Stimulated activated naive CD4-positive, alpha-beta T cell treated with Interleukin-2 at 50 U/mL for 16 hours (primary cell): ENCODE measurements at places on chromosomes 7 and 10.

GRCh38 chr7:148962440-148962822 is 65.9 kb downstream of the PDIA4 start:
- DNase-seq = no peak

DNA sequence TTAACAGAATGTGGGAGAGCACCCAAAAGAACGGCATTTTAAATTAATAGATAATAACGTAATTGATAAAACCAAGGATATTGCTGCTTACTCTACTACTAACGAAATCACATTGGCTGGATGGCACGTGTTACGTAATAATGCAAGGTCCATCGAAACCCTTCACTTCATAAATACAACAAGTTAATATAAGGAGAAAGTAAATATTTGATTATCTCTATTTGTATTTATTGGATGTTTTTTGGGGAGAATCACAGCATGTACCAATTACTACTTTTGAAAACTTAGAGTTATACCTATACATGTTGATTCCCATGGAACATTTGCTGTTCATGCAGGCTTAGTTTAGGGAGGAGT is 1.6 kb downstream of the PRKG1 start:
- DNase-seq = no peak

GRCh38 chr7:100640517-100641440 is 573 bp downstream of the TFR2 start:
- DNase-seq = no peak

DNA sequence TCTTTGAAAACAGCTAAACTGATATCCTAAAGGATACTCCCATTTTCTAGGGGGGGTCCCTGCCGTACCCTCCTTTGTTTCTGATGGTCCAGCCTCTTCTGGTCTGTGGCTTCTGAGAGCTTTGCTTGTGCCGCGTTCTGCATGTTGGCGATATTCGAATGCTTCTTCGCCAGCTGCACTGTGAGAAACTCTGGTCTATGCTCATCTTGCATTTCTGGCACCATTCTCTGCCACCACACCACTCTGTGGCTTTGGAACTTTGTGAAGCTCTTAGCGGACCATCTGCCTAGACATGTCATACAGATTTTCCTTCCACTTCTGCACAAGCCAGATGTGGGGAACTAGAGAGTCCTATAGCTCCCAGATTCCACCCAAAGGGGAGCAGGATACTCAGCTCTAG is 197.2 kb downstream of the REEP3 start:
- DNase-seq = no peak

DNA sequence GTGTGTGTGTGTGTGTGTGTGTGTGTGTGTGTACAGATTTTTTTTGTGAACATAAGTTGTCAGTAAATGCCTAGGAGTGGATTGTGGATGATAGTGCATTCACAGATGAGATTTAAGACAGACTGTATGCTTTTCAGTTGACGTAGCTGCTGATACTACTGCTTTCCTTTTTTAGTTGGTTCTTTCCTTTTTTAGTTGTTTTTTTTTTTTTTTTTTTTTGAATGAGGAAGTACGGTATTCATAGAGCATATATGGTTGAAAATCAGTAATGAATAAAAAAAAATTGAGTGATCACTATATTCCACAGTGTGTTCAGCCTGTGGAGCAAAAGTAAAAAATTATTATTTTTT is 80.5 kb downstream of the RBM33 start:
- no peak for DNase-seq

DNA sequence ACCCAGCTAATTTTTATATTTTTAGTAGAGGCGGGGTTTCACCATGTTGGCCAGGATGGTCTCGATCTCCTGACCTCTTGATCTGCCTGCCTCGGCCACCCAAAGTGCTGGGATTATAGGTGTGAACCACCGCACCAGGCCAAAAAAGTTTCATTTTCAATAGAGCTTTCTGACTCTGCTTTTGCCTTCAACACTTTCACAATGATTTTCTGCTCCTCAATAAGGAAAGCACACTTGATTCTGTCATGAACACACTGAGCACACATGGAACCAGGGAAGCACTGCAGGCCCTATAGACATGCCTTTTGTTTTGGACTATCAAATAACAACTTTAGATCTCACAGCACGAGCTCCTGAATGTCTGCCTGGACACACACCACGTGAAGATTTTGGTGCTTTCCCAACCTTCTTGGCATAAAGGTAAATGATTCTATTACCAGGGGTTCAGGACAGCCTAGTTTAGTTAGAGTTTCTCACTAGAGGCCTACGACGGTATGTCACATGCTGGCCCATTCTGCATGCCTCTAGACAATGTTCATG is 8.0 kb downstream of the RRP12 start:
- DNase-seq = no peak

- no peak for DNase-seq
Observed at GRCh38 chr10:104563548-104563947, 77.5 kb upstream of the SORCS3 start.

DNA sequence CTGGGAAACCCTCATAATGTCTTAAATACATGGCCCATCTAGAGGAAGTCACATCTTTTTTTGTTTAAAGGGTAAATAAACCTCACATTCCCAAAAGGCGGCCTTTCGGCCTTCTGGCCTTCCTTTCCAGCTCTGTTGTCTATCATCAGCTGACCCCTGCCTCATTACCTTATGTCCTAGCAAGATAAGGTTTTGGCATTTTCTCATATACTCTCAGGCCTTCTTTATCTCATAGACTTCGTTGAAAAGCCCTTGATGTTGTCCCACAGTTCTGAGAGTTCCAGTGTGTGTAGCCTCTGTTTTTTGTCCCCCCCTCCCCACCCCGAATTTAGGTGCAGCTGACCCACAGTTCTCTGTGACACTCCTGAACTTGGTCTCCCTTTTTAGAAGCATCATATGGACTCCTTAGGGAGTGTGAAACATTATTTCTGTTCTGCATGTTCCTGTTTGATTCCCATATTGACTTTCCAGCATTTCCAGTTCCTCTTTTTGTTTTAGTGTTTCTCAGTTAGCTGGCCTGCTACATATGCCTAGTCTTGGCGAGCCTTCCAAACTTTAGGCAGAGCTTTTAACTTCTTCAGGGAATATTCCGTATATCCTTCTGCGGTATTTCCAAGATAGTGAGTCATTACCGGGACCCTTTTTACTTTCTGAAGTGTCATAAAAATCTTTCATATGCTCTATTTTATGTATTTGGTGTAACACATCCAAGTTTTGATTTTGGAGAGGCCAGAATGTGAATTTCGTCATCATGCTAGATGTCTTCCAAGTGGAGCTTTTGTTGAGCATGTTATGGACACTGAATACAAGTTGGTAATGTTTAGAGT is 138.5 kb downstream of the LRRC4 start:
- no peak for DNase-seq

GRCh38 chr10:83886871-83887270 is 252.4 kb upstream of the GHITM start:
- DNase-seq = no peak

DNA sequence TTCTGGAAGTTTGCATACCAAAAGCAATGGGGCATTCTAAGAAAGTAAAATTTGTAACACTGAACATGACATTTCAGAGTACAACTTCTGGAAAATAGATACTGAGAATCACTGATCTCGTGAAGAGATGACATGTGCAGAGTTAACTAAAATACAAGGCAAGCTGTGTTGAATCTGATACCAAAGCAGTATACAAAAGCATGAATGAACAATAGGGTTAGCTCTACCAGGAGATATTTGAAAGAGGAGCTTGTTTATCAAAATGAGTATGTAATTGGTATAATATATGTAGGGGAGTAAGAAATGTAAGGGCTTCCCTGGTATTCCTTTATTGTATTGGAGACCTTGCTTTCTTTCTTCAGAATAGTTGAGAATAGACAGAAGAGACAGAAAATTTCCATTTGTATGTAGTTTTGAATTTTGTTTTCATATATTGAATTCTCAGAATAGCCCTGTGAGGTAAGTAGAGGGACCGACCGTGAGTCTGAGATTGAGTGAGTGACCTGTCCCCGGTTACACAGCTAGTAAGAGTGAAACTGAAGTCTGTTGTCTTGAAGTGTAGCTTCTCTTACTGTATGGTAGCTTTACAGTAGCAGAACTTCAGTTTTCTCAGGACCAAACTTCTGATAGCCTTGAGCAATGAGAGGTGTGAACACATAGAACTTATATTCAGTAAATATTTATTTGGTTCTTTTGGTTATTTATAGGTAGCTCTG is 5.0 kb downstream of the HBP1 start:
- no peak for DNase-seq

- no peak for DNase-seq
Observed at GRCh38 chr7:98284335-98285036, 3.0 kb downstream of the BRI3 start.

DNA sequence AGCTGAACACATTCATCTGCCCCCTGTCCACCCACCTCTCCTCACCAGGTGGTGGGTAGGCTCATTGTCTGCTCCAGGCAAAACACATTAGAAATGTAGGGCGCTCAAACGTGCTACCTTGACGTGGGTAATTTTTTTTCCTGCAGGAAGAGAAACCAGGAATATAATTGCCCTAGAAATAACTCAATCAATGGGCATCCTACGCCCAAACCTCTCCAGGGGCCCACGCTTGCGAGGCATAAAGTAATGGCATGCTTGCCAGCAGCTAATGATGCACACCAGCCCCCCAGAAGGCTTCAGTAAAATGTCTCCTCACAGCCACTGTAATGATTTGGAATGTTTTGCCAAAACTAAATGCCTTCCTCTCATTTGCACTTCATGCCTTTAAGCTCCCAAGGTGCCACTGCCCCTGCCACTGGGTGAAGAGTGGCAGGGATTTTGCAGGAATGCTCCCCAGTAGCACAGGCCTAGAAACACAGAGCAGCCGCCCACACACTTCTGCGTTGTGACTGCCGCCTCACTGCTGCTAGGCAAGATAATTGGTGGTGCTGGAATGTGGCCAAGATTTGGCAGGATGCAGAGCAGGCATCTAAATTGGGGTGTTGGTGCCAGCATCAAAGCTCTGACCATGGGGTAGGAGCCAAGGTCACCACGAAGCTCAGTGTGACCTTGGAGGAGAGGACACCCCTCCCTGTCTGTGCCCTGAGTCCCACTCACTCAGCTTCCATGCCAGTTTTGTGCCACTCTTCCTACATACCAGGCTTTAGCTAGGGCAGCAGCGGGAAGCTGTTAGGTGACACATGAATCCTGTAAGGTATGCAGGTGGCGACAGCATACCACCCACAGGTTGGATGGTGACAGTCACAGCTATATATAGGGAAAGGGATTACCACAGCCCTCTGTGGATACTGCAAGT is 48.7 kb upstream of the PPP1R3C start:
- DNase-seq = no peak

DNA sequence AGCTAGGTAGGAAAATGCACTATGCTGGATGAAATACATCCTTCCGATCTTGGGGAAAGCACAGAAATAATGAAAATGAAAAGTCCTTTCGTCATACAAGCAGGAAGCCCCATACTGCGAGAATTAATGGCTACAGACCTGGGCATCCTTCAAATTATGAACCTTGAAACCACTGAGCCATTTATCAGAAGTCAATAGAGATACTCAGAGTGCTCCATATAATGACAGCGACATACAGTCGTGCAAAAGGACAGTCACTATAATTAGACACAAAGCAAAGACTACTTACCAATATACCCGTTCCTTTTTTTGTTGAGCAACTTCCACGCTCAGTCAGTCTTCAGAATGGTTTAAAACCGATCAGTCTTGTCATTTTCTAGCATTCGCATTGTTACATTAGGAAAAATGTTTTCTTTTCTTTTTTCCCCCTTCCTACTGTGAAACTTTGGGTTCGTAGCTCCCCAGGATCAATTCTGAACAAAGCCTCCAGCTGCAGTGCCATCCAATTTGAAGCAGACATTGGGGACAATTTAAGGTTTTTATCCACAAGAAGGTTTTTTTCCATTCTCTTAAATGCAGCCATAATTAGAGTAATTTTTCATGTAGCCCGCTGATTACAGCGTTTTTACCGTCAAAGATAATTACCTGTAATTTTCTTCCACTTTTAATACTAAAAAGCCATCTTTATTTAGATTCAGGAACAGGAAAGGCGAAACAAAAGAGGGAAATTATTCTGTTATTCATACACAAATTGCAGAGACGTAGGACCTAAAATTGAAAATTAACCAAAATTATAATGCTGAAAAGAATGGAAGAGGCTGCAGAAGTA is 6.4 kb downstream of the DLX6 start:
- no peak for DNase-seq

DNA sequence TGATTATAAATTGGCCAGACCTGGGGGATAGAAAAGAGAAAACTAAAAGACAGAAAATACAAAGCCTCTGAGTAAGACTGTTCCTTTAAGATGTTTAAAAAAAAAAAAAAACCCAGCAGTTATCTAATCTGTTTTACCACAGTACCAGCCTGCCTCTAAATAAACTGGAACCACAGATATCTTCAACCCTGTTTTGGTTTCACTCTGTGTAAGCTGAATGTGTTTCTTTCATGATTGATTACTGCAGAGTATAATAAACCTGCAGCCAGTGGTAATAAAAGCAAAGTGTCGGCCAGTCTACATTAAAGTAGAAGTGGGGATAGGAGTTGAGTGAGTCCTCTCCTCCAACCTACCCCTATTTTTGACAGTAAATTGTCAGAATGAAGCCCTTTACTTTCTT is 40.6 kb downstream of the MGAM2 start:
- no peak for DNase-seq

DNA sequence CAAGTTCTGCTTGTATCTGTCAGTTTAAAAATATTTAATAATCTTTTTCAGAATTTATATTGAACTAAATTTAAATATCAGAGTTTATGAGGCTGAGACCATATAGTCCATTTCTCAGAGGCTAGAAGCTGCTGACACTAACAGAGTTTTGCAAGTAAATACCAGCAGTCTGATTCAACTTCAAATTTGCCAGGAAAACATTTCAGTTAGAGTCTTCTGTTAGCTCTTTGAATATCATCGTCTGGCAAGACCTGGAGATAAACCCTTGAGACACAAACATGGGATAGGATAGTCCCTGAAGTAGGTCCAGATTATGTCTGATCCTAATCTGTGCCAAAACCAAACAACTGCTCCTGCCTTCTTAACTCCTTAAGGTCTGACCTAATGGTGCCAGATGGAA is 472.8 kb upstream of the STEAP1 start:
- no peak for DNase-seq

GRCh38 chr10:117547016-117547715 is 4.6 kb downstream of the EMX2 start:
- no peak for DNase-seq

DNA sequence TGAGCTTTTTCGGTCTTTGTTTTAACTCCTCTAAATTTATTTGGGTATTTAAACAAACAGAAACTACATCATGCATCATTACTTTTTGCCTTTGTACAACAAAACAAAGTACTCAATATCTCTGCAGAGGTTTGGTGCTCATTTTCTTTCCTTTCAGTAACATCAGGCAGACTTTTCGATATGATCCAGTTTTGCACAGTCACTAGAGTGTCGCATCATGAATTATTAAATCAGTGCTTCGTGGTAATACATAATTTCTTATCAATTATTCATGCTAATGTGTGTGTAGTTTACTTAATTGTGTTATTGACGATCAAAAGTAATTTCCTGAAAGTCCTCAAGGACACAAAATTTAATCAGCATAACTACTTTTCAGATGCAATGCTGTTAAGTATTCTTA is 31.8 kb downstream of the DRGX start:
- no peak for DNase-seq

DNA sequence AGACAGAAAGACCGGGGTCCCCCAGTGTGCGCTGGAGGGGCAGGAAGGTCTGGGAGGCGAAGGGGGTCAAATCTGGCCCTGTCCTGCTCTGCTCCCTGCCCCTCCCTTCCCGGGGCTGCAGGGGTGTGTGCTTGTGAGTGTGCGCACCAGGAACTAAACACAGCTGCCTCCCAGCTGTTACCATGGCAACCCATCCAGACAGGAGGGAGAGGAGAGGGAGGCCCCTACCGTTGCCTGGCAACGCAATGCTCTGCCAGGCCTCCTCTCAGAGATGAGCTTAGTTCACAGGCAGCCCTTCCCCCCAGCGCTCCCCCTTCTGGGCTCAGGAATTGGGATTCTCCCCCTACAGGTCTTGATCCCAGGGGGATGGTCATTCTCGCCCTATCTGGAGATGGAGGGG is 6.1 kb downstream of the NYAP1 start:
- no peak for DNase-seq
